Lung microvascular endothelial cell (primary cell): ENCODE measurements at places on chromosomes 3 and 15. TPM values are rescaled to one million over a fixed set of nuclear protein-coding genes. Genes with fewer than 3 reads are reported as not detected.

The ATXN7 gene
- total RNA-seq, result 5.2 and 6.3 TPM in 2 replicates

The UROC1 gene
- total RNA-seq, result not detected in 2 replicates

The HSPBAP1 gene
- 5.9 and 12.5 TPM in 2 replicates for total RNA-seq

The GJD2 gene
- not detected in 2 replicates for total RNA-seq

The UQCC5 gene
- 7.3 and 8.3 TPM in 2 replicates for total RNA-seq

The CYP8B1 gene
- total RNA-seq, result not detected in 2 replicates

The ATP13A4 gene
- total RNA-seq, result under 0.01 TPM in 1 of 2 replicates, not detected in the other

The SLC24A5 gene
- total RNA-seq, result under 0.01 TPM in 1 of 2 replicates, not detected in the other

The CFAP44 gene
- 0.22 and 0.79 TPM in 2 replicates for total RNA-seq

The CPNE9 gene
- total RNA-seq, result under 0.01 TPM in 1 of 2 replicates, not detected in the other

The C3orf20 gene
- under 0.01 TPM in 1 of 2 replicates, not detected in the other for total RNA-seq

The MFSD1 gene
- 55.4 and 77.6 TPM in 2 replicates for total RNA-seq

The PPARG gene
- total RNA-seq, result 42.7 and 77.8 TPM in 2 replicates

The CLEC3B gene
- total RNA-seq, result 0.20 and 0.22 TPM in 2 replicates

The TP63 gene
- under 0.01 TPM in 1 of 2 replicates, not detected in the other for total RNA-seq

The PLSCR4 gene
- 494 and 1,169 TPM in 2 replicates for total RNA-seq

The SLC28A1 gene
- not detected in 2 replicates for total RNA-seq
